ENCODE measurements at places on chromosomes 16 and 17. TPM values are rescaled to one million over a fixed set of nuclear protein-coding genes. Genes with fewer than 3 reads are reported as not detected.

The KCNH6 gene
- not detected for total RNA-seq

The NECAB2 gene
- total RNA-seq: 0.36 TPM

The CYLD gene
- total RNA-seq: 10.3 TPM

- no peak for DNase-seq
Measured at GRCh38 chr16:66084306-66084705, 282.2 kb upstream of the CDH5 start.

- no peak for DNase-seq
Measured at GRCh38 chr16:57028086-57028485, 38.7 kb downstream of the NLRC5 start.

DNA sequence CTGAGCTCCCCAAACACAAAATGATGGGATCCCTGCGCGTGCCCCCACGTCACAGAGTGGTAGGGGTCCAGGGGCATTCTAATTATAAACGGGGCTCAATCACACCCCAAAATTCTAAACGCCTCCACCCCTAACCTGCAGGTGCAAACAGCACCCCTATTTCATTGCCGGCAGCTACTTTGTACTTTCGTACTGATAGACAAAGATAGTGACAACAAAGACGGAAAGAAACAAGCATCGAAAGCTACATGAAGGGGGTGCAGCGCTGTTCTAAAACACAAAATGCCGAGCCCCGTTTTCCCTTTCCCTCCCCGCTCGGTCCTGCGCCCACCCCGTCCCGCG, 13.9 kb downstream of the MIS12 start:
- DNase-seq: no peak

DNA sequence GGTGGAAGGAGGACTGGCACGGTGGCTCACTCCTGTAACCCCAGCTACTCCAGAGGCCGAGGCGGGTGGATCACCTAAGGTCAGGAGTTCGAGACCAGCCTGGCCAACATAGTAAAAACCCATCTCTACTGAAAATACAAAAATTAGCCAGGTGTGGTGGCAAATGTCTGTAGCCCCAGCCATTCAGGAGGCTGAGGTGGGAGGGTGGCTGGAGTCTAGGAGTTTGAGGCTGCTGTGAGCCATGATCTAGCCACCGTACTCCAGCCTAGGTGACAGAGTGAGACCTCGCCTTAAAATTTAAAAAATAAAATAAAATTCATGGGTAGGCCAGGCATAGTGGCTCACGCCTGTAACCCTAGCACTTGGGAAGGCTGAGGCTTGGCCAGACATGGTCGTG, 1.2 kb upstream of the RPH3AL start:
- no peak for DNase-seq

DNA sequence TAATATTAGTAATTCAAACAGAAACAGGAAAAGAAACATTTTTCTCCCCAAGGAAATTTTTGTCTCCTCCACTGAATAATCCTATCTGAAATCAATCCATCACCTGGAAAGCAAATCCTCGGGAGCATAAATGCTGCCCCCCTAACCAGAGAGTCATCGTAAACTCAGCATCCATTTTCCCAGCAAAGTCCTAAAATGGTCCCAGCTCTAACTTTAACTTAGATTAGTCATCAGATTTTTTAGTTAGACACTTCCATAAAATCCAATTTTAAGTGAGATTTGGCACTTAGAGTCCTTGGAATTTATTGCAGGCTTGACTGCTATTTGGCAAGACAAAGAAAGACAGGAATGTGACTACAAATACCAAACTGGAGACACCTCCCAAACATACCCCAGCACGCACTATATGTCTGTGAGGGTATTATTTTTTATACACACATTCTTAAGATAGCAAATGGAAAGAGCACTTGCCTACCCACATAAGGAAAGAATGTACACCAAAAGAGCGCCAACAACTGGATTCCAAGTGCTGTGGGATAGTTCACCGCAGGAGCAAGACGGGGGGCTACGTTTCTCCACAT, 15.4 kb downstream of the SCO1 start:
- DNase-seq: no peak

GRCh38 chr17:50949128-50949988, 83.2 kb upstream of the TOB1 start:
- DNase-seq: no peak

GRCh38 chr17:13646411-13646810, 44.7 kb upstream of the HS3ST3A1 start:
- no peak for DNase-seq

GRCh38 chr17:80836971-80837481, 154.6 kb upstream of the CHMP6 start:
- DNase-seq: no peak

GRCh38 chr17:59141860-59142259, 13.1 kb downstream of the SKA2 start:
- DNase-seq: no peak

DNA sequence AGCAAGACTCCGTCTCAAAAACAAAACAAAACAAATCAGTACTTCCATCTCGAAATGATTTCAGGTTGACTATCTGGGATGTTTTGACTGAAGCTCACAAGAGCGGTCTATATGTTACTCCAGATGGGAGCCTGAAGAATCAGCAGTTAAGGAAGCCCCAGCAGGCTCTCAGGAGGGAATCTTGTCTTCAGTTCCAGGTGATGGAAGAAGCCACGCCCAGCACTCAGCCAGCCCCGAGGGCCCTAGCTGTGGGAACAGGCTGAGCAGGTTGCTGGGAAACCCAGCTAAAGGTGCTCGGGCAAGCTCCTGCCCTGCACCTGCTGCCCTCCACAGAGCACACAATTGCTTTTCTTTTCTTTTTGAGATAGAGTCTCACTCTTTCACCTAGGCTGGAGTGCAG, 32.4 kb downstream of the WIPI1 start:
- no peak for DNase-seq

- no peak for DNase-seq
Measured at GRCh38 chr17:76353004-76353598, 615 bp downstream of the PRPSAP1 start.

DNA sequence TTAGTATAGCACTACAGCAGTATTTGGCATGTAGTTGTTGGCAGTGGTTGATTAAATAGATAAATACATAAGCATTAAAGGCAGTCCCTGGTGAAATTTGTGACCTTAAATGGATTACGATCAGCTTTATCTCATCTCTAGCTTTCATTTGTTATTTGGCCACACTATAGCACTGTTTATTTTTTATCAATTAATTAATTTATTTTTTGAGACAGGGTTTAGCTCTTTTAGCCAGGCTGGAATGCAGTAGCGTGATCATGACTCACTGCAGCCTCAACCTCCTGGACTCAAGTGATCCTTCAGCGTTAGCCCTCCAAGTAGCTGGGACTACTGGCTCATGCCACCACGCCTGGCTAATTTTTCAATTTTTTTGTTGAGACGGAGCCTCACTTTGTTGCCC, 18.7 kb upstream of the ARHGAP17 start:
- no peak for DNase-seq

- DNase-seq: peak; percentile 36
Measured at GRCh38 chr17:70138291-70138865, 31.0 kb upstream of the KCNJ2 start.

GRCh38 chr17:59525668-59526067, 39.7 kb upstream of the DHX40 start:
- no peak for DNase-seq

- no peak for DNase-seq
Measured at GRCh38 chr17:1142561-1142971, 37.2 kb downstream of the ABR start.

- no peak for DNase-seq
Measured at GRCh38 chr17:50798424-50799288, 31.3 kb upstream of the ANKRD40CL start.

DNA sequence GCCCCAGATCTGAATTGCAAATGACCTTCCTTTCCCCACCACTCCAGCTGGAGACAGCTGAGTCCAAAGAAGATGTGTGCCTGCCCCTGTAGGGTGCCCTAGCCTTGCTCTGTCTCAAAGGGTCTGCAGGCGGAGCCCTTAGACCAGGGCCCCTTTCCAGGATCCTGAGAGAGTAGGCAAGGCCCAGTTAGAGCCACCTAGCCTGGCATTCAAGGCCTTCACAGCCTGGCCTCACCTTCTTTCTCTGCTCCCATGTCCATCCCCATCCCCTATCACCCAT, 66.6 kb upstream of the LHX1 start:
- DNase-seq: no peak

- no peak for DNase-seq
Measured at GRCh38 chr17:67902511-67903231, 77.4 kb downstream of the BPTF start.

- no peak for DNase-seq
Measured at GRCh38 chr16:31080035-31080629, 5.9 kb downstream of the ZNF646 start.

DNA sequence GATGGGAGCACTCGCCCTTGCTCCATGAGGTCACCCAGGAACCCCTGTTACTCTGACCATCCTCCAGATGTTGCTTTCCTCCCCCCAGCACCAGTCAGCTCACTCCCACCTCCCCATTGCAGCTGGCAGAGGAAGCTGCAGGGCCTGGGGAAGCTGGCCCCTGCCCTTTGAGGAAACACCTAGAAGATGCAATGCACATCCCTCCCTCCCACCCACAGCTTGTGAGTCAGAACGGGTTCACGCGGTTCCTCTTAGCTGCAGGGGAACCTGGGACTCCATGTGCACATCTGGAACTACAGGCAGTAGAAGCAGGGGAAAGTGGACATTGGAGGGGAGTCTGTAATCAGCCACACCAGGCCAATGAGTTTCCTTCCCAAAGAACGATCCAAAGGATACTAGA, 96.9 kb downstream of the KATNIP start:
- DNase-seq: no peak

DNA sequence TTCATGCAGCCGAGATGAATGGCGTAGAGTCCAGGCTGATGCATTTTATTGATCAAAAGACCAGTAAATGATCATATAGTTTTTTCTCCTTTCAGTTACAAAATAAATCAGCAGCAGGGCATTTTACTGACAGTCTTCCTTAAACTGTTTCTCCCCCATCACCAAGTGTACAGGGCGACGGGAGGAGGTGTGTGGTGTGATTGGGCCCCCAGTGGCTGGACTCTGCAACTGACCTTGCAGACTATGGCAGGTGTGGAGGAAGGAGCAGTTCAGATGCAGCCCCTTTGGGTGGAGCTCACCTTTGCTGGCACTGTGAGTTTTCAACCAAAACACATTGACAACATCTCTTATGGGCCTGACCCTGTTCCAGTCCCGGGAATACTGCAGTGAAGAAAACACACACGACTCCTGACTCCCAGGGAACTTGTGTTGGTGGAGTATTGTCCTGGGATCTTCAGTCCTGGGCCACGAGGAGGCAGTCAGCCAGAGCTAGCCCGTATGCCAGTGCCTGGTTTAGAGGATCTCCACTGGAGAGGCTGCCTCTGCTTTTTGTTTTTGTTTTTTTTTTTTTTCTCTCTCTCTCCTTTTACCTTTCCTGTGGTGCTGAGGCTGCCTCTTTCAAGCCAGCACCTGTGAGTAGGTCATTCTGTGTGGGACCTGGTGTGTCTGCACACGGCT, 29.8 kb downstream of the KIAA0513 start:
- DNase-seq: no peak

- no peak for DNase-seq
Measured at GRCh38 chr17:40796846-40797245, 2.9 kb downstream of the KRT28 start.

DNA sequence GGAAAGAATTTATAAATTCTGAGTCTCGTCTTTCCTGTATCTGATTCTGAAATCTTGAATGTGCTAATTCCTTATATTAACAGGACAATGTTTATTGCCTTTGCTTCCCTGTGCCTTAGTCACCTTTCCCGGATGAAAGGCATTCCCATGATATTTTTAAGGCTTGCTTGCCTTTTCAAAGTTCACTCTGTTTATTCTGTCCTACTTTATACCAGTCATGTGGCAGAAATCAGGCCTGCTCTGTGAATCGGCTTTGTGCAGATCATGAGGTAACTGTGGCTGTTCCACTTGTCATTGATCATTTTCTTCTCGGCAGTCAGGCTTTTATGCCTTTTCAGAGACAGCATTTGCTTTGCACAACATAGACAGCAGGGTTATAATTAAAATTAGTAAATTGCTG, 28.8 kb upstream of the ABCC11 start:
- peak; percentile 47 for DNase-seq

Data from epithelial cell of proximal tubule (primary cell).